ENCODE measurements at places on chromosomes 3 and 15. TPM values are rescaled to one million over a fixed set of nuclear protein-coding genes. Genes with fewer than 3 reads are reported as not detected.

GRCh38 chr3:192940129-192940528, 22.5 kb upstream of the MB21D2 start:
- no peak for DNase-seq

TWF2 gene
- 69.5 TPM for total RNA-seq

TMEM158 gene
- 0.38 TPM for total RNA-seq

EOMES gene
- total RNA-seq, result not detected

RNF111 gene
- total RNA-seq, result 25.9 TPM

UCN2 gene
- total RNA-seq, result 0.48 TPM

AGTR1 gene
- 0.67 TPM for total RNA-seq

GRCh38 chr3:127374086-127375010, 86.5 kb upstream of the PRR20G start:
- no peak for DNase-seq

VILL gene
- 2.6 TPM for total RNA-seq

GRCh38 chr3:113275929-113276750, 64.8 kb downstream of the BOC start:
- peak; percentile 76 for DNase-seq

GOLGA6L10 gene
- 0.86 TPM for total RNA-seq

GRCh38 chr3:190671658-190672057, 157.8 kb downstream of the IL1RAP start:
- no peak for DNase-seq

- no peak for DNase-seq
Measured at GRCh38 chr3:33417066-33417673, 23.0 kb downstream of the UBP1 start.

DNA sequence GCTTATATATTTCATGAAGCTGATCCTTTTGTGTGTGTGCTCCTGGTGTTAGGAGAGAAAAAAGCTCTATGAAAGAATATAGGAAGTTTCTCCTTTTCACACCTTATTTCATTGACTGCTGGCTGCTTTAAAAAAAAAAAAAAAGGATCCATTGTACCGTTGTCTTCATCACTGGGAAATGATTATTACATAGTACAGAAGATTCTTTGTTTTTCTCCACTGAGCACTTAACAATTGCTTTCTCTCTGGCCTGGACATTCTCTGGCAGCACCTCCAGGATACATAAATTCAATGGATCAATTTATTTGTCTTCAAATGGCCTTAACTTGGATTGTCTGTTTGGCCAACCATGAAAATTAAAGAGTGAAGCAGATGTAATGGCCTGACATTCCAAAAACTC, 37.2 kb downstream of the DPH3 start:
- DNase-seq, result no peak

DNAH1 gene
- total RNA-seq, result 4.2 TPM

- DNase-seq, result no peak
Measured at GRCh38 chr3:12972781-12973702, 100.2 kb downstream of the IQSEC1 start.

DNA sequence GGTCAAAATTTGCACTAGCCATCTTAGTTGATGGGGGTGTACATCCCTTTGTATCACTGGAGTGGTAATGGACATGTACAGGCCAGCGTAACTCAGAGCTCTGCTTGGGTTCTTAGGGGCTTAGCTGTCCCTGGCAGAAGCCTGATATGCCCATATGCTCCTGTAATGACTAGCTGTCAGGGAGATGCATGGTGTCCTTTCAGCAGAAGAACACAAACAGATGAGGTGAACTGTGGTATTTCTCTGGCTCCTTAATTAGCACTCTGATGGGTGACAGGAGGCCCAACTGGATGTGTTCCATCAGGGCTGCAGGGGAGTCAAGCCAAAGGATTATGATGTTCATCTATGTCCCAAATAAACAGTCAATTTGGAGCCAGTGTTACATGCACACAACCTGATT, 774.5 kb downstream of the AGBL1 start:
- no peak for DNase-seq

DNA sequence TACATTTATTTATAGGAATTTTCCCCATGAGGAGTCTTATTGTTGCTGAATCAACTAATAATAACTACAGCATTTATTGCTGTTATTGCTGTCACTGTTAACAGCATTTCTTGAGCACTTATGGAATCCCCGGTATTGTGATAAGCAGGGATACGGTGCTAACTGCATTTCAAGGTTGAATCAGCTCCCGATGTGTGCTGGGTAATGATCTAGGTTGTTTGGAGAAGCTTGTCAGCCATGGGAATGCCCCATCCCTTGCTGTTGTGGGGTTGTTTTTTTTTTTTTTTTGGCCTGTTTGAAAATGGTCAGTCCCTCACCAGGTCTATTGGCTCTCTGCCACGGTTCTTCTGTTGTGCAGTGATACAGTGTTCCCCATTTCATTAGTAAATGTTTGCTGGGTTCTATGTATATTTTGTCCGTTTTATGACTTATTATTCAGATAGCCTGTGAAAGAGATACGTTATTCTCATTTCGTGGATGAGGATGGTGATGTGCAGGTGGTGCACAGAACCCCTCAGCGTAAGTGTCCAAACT, 48.5 kb downstream of the MED12L start:
- DNase-seq, result no peak

DNA sequence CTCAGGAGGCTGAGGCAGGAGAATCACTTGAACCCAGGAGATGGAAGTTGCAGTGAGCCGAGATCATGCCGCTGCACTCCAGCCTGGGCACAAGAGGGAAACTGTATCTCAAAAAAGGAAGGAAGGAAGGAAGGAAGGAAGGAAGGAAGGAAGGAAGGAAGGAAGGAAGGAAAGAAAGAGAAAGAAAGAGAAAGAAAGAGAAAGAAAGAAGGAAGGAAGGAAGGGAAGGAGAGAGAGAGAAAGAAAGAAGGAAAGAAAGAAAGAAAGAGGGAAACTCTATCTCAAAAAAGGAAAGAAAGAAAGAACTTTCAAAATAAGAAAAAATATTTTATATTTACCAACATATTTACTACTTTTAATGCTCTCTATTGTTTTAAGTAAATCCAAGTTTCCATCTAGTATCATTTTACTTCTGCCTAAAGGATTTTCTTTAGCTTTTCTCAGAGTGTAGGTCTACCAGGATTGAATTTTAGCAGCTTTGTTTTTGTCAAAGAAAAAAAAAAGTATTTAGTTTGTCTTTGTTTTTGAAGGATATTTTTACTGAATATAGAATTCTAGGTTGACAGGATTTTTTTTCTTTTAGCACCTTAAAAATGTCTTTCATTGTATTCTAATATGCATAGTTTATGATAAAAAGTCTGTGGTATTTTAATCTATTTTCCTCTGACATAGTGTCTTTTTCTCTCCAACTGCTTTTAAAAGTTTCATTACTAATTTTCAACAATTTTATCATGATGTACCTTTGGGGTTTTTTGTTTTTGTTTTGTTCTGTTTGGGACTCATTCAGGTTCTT, 47.2 kb upstream of the CORO2B start:
- no peak for DNase-seq

GRCh38 chr15:89023311-89023961, 64.8 kb upstream of the ABHD2 start:
- no peak for DNase-seq

- DNase-seq, result no peak
Measured at GRCh38 chr15:69094124-69094921, 66.1 kb upstream of the GLCE start.

DNA sequence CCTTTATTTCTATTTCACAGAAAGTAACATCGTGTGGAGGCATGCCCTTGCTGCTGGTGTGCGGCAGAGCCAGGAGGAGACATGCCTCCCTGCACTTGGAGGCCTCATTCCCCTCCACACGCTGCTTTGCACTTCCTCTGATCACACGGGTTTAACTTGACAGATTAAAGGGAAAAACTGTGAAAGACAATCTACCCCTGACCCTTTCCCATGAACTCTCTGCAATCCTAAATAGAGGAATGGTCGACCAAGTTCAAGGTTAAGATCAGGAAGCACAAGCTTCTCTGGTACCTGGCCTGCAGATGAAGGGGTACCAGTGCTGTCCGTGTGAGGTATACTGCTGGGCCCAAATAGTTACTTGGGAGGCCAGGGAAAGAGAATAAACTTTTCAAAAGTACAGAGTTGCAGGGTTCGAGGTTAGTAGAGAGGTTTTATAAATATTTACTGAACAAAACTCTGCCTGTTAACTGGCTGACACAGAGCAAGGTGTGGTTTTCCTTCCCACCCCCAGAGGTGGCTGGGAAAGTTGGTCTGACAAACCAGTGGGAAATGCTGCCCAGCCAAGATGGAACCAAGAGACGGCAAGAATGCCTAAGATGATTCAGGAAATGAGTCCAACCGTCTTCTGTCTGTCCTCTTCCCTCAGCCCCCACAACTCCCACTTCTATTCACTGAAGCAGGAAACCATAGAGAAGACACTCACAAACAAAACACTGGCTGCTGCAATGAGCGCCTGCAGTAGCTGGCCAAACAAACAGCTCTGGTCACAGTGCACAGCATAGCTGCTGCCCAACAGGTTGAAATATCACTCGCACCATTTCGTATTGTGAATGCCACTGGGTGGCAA, 79.6 kb downstream of the IGF2BP2 start:
- no peak for DNase-seq

GRCh38 chr15:74306781-74307217, 60.6 kb downstream of the CYP11A1 start:
- DNase-seq, result no peak

C3orf85 gene
- total RNA-seq, result not detected

- no peak for DNase-seq
Measured at GRCh38 chr3:62722344-62722743, 152.9 kb downstream of the CADPS start.

PLSCR5 gene
- not detected for total RNA-seq

- no peak for DNase-seq
Measured at GRCh38 chr15:81050259-81050658, 49.5 kb downstream of the TLNRD1 start.

- DNase-seq, result no peak
Measured at GRCh38 chr3:86634361-86634760, 356.6 kb downstream of the VGLL3 start.

DNA sequence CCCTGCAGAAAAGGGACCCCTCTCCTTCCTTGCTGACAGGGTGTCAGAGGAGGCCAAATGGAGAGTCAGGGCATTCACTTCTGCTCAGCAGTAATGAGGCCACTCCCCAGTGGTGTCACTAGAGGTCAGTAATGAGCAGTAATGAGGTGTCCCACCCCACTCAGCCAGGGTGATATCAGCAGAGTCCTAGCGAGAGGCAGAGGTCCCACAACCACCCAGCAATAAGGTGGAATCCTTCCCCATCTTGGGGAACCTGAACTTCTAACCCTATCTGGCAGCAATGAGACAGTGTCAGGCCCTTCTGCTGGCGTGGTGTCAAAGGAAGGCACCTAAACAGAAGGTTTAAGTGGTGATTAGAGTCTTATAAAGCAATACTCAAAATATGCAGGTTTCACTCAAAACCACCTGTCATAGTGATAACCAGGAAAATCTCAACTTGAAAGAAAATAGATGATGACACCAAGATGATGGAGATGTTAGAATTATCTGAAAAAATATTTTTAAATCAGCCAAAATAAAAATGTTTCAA, 12.9 kb downstream of the OCA2 start:
- DNase-seq, result no peak

MAPK6 gene
- 20.1 TPM for total RNA-seq

FAM43A gene
- 33.9 TPM for total RNA-seq

DNA sequence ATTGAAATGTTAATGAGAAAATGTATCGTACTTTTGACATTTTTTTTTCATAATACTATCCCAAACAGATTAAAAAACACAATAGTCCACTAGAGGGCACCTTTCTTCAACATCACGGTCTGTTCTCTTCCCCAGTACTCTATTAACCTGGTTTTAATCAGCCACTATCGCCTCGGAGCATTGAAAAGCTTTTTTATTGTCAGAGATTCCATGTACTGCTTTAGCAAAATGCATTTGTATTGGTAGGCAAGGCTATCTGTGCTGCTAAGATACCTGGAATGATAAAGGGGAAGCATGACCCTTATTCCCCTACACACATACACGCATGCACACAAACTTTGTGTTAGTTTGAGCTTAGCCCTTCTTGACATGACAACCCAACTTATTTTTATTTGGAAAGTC, 160.1 kb upstream of the IL12A start:
- DNase-seq, result no peak

DNA sequence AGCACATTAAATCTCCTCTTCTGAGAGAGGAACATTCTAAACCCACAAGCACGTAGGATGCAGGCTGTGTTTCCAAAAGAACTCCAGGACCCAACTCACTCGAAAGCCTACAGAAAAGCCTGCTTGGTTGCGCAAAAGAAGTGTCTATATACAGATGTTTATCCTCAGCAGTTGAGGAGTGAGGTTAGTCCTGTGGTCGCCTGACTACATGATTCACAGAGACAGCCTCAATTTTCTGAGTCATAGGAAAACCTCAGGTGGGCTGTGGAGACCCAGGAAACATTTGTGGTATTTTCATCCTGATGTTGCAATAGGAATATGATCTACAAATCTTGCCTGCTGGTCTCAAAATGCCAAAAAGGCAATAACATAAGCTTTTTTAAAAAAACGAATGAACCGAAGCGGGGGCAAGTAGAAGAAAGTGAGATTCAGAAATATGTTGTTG, 183.8 kb upstream of the THRB start:
- DNase-seq, result no peak

Measured in cardiac septum (tissue), 1 donor.